Activated T-cell treated with anti-CD3 and anti-CD28 coated beads for 48 hours (primary cell): ENCODE measurements at places on chromosomes 12 and 14.

DNA sequence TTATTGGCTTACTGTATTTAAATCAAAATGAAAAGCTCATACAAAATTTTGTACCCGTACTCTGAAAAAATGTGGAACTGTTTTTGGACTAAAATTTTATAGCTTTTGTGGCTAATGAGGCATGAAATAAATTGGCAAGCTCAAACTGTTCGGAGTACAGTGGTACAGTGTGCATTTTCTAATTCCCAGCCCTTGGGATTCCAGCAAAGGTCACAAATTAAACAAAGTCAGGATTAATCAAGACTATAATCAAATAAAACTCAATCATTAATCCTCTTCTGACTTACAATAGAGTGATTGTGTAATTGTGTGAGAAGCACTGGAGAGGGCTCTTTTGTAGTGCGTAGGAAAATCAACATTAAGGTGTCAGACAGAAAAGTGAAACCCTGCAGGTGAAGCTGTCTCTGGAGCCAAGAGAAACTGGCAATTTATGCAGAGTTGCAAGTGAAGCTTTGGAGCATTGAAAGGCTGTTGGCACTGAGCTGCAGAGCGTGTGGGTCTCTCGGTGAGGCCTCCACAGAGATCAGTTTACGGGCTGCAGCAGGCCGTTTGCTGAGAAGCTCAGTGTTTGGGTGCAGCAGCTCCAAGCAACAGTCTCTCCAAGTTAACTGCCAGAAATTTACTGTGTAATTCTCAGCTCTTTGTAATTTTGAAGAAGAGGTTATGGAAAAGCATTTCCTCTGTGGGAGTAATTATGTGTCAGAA is 275.9 kb downstream of the FBXL14 start:
- no peak for DNase-seq

DNA sequence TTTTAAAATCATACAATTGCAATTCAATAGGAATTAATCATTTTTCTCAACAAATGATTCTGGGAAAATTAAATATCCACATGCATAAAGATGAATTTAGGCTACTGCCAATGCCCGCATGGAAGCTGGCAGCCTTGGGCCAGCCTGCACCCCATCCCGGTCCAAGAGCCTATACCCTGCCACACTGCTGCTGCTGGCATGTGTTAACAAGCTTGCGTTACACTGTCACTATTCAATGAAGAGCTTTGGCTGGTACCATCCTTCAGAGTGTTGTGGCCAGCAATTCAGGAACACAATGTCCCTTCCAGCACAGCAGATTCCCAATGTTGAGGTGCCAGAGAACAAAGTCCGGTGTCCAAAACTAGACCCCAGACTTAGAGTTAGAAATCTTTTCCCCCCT is 13.6 kb upstream of the TAS2R14 start:
- no peak for DNase-seq

GRCh38 chr12:130983328-130984017 is 29.8 kb downstream of the ADGRD1 start:
- DNase-seq, result no peak

GRCh38 chr14:31200702-31200990 is 6.9 kb downstream of the HECTD1 start:
- DNase-seq, result no peak

GRCh38 chr12:59077575-59078426 is 157.5 kb upstream of the LRIG3 start:
- DNase-seq, result no peak

- no peak for DNase-seq
Measured at GRCh38 chr14:105411985-105412770, 7.4 kb upstream of the MTA1 start.

DNA sequence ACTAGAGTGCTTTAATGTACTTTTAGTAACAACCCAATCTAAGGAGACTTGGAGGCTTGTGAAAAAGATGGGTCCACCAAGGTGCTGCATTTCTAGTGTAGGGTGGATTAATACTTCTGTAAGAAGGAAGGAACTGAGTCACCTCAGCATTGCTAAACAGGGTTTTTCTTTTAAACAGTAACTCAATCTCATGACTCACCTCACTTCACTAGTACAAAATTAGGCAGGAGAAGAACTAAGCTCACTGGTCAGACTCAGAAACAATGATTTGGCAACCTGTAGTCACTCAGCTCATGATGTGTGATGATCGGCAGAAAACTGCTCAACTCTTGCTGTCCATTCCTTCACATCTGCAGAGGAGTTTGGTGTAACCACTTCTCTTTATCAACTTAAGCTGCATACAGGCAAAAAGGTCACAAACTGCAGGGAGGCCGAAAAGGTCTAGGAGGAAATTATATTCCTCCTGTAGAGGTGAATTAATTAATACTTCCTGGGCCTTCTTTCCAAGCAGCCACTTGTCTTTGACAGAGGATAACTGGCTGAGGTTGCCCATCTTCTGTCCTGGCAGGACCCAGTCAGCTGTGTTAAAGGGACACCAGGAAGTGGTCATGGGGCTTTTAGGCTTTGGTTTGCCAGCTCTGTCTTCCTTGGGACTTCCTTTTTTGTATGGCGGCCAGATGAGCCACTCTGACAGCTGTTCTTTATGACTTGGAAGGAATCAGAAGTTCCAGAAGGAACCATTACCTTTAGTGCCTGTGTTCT is 466.9 kb downstream of the FUT8 start:
- no peak for DNase-seq

DNA sequence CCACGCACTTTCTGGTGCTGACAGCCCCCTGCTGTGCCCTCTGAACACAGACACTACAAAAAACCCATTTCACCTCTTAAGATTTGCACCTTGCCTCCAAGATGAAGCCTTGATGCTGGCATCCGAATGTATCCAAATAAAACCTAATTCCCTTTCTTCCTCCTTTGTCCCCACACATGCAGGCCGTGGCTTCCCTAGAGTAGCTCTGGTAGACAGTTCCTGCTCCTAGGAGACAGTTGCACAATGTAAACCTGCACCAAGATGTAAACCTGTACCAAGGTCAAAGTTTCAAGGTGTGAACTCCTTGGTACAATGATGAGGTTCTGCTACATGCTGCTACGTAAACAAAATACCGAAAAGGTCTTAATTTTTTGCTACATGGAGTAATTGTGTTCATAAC is 625 bp upstream of the ABHD12B start:
- no peak for DNase-seq

DNA sequence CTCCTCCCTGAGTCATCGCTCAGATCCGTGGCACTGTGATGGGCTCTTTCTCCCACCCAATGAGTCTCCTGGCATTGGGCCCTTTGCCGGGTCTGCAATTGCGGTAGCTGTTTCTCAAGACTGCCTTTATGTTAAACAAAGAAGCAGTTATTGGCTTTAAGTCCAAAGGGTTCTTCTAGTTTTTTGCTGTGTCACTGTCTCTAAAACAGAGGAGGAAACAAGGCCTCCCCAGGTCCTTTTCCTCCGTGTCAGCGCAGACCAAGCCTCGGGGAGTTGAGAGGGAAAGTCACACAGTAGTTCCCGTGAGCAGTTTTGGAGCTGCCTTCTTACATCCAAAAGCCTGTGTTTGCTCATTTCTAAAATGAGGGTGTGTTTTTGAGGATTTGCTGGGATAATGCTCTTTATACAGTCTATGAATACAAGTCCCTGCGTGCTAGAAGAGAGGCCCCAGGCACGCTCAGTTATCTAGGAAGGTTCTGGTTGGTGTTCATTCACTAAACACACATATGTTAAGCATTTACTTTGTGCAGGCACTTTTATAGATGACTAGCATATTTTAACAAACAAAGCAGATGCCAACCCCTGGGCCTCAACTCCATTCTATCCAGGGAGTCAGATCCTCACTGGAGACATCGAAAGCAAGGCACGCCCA is 126.0 kb upstream of the PZP start:
- no peak for DNase-seq

GRCh38 chr12:122610911-122611310 is 83.9 kb downstream of the KNTC1 start:
- no peak for DNase-seq

DNA sequence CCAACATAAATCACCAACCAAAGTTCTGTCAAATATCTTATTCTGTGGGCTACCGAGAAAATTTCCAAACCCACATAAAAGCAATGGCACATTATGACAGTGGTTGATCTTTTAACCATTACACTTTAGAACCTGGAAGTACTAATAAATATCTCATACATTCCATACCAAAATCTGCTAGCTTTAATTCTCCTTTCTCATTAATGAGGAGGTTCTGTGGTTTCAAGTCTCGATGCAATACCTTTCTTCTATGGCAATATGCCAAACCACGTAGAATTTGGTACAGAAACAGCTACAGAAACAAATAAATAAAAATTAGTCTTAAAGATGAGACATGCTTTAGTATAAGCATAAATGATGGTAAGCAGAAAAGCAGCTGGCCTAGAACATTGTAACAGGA is 100.7 kb downstream of the ELK3 start:
- DNase-seq, result no peak

GRCh38 chr12:120836114-120836684 is 68.0 kb downstream of the SPPL3 start:
- no peak for DNase-seq

DNA sequence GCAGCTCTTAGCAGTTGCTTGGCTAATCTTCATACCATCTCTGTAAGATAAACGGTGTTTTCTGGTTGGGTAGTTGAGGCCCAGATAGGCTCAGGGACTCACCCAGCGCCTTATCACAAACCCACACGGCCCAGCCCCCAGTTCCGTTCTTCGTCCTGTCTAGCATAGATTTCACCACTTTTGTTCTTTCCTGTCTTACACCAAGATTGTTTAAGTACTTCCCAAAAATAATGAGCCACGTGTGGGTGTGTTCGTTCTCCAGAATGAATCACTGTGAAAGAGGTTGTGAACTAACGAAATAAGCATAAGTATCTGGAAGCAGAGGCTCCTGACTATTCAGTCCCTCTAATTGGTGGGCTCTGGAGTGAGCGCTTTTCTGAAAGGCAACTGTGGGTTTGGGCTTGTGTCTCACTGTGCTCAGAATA is 21.4 kb downstream of the ACVR1B start:
- peak; percentile 66 for DNase-seq

DNA sequence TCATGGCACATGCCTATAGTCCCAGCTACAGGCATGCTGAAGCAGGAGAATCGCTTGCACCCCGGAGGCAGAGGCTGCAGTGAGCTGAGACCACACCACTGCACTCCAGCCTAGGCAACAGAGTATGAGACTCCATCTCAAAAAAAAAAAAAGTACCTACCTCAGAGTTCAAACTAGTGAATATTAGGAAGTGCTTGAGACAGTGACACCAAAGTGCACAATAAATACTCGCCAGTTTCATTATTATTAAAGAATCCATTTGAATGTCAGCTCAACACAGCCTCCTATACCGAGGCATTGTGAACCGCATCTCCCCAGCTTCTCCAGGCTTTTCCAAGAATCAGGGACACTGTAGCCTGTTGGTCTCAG is 5.0 kb downstream of the GAPDH start:
- DNase-seq, result no peak

DNA sequence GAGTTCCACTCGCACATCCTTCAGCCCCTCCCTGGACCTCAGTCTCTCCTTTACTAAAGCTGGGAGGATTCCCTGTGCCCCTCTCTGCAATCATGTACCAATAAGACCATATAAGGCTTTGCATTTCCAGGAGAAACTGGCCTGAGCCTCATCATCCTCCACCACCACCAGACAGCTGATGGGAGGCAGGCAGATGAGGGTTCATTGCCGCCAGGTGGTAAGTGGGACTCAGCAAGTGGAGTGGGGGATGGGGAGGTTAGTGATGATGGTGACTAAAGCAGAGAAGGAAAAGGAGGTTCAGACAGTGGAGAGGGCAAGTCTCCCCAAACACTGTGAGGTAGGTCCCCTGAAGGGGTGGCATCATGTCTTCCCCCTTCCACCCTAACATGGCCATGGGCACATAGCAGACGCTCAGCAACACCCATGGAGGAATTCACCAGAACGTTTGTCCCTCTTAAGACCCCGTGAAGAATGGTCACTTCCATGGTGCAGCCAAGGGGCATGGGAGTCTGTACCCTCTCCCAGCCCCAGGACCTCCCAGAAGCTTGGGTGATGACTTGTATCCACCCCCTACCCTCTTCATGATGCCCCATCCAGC is 4.5 kb upstream of the TNFRSF1A start:
- no peak for DNase-seq

- no peak for DNase-seq
Measured at GRCh38 chr12:103493199-103493598, 2.6 kb downstream of the C12orf42 start.

GRCh38 chr12:118743896-118744700 is 237.2 kb upstream of the SRRM4 start:
- DNase-seq, result no peak

GRCh38 chr14:30874120-30874998 is at the start of gene COCH:
Gene COCH, plus strand, starts transcription at chr14:30874559. Its CDS starts 380 bp downstream, at chr14:30874939.
- peak; percentile 31 for DNase-seq

DNA sequence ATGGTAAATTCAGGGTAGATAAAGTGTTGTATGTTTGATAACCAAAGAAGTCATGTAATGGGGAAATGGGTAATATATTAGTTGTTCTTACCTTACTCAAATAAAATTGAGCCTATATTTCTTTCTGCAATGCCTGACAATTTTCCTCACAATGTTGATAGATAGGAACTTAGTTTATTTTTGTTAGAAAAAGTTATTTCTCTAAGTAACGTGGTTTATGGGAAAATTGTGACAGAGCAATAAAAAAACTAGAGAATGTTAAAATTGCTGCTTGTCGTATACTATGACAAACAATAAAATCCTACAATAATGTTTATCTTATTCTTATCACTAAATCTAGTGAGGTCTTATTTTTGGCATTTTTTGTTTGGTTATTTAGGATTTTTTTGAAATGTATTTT is 534.1 kb downstream of the TMTC2 start:
- no peak for DNase-seq

DNA sequence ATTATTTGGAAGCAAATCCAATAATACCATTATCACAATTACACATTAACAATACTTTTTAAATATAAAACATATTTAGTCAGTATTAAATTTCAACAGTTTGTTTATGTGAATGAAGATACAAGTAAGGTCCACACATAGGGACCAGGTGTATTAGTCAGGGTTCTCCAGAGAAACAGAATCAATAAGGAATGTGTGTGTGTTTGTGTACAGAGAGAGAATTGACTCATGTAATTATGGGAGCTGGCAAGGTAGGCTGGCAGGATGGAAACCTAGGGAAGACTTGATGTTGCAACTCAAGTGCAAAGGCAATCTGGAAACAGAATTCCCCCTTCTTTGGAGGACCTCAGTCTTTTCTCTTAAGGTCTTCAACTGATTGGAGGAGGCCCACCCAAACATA is 123.2 kb upstream of the OTX2 start:
- DNase-seq, result no peak

GRCh38 chr14:64265222-64265621 is 28.9 kb downstream of the ESR2 start:
- no peak for DNase-seq

- DNase-seq, result no peak
Measured at GRCh38 chr12:65934480-65935115, 110.3 kb downstream of the HMGA2 start.

- DNase-seq, result no peak
Measured at GRCh38 chr14:34237081-34237480, 225.0 kb downstream of the SPTSSA start.
